Urinary bladder (tissue), 4 donors: ENCODE measurements at places on chromosomes 12 and 14. TPM values are rescaled to one million over a fixed set of nuclear protein-coding genes. Genes with fewer than 3 reads are reported as not detected.

DNA sequence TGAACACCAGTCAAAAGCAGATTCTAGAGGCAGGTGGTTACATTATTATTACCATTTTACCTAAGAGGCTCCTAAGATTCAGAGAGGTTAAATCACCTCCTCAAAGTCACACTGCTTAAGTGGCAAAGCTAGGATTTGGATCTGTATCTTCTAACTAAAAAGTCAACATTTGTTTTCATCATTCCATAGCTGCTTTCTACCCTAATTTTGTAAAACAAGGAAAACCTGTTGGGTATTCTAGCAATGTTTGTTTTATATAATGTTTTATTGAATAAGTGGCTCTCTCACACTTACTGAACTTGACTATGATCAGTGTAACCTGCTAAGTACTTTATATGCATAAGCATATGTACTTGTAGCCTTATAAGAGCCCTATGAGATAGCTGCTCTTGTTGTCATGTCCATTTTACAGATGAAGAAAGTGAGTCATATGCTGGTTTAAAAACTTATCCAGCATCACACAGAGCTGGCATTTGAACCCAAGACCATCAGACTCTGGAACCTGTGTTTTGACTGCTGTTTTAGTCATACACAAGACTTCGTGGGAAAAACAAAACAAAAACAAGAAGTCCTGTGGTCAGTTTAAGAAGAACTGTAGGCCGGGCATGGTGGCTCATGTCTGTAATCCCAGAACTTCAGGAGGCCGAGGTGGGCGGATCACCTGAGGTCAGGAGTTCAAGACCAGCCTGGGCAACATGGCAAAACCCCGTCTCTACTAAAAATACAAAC is 31.7 kb upstream of the EVL start:
- no peak for DNase-seq

LHX5 gene
- not detected for total RNA-seq

VAMP1 gene
- total RNA-seq: 11.5 TPM

CCDC196 gene
- not detected for total RNA-seq

ANKS1B gene
- 43.7 TPM for total RNA-seq

DNA sequence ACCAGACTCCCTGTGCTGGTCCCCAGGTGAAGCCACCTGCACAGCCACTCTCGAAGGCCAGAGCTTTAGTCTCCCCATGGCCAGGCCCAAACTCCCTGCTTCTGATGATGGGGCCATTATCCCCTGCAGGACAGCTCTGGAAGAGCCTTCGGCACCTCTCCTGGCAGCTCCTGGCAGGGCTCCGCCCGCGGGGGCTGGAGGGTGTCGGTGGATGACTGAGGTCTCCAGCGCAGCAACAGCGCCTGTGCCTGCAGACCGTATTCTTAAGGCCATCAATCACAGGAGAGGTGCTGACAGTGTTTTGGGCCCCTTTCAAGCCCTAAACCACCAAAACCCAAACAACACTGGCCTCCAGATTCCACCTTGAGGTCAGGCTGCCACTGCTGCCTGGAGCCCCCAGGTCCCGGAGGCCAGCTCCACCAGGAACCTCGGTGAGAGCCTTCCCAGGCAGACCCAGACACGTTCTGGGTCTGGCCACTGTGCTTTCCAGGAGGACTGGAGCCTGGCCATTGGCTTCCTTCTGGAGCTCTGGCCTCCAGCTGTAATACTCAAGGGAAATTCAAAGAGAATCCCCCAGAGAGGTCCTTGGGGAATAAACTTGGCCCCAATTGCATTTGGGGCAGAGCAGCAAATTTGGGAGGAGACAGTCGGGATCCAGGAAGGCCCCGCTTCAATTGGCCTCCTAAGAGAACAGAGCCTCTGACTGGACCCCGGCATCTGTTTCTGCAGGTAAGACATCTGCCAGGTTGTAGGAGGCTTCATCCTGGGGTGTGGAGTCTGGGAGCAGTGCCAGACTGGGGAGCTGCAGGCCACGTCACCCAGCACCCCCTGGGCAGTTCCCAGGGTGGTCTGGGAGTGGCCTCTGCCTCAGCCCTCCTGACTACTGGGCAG is 210.6 kb upstream of the RTL1 start:
- no peak for DNase-seq

GRCh38 chr12:44307506-44308168 is 471.8 kb downstream of the TMEM117 start:
- DNase-seq: no peak

DNA sequence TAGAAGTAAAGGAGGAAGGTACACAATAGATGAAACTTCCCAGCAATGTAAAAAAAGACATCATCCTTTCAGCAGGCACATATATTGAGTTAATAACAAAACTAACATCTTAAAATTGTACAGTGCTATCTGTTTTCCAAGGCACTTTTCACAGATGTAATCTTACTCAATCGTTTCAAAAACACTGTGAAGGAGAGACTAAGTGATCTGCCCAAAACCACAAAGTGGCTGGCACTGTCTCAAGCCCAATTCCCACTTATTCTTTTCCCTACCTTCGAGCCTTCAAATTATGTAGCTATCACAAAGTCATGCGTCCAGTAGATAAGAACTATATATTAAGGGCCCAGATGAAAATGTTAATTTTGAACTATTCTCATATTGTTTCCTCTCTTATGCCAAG is 193.6 kb upstream of the RASSF8 start:
- no peak for DNase-seq

A2M gene
- total RNA-seq: 428 TPM

- no peak for DNase-seq
These were observed 24.5 kb downstream of the PRKAB1 start for GRCh38 chr12:119692410-119692809.

- no peak for DNase-seq
These were observed 6.1 kb upstream of the ALDH1L2 start for GRCh38 chr12:105090361-105090760.

- DNase-seq: no peak
These were observed 4.6 kb upstream of the VTI1B start for GRCh38 chr14:67679006-67679405.

DNA sequence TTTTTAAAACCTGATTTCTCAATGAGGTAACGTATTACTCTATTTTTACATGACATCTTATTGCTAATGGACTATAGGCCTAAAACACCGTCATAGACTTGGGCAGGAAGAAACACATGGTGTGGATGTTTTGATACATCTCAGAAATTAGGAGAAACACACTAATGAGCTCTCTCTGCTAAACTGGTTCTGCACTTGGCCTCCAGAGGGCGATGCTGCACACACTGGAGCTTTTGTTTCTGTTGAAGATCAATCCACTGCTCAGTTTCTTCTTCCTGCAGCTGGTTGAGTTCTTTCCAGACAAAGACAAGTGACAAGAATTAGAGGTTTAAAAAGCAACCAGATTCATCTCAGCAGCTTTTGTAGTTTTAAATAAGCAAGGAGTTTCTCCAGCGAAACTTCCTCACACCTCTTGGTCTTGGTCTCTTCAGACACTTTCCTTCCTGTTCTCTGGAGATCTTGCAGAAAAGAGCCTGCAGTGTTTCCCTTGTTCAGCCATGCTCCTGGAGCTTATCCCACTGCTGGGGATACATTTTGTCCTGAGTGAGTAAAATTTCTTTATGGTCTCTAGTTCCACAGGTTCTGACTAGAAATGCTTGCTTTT is 178.5 kb upstream of the OR4E1 start:
- DNase-seq: no peak

NIN gene
- total RNA-seq: 46.8 TPM

- no peak for DNase-seq
These were observed 554.6 kb upstream of the FLRT2 start for GRCh38 chr14:84975241-84975902.

SRRM4 gene
- total RNA-seq: 0.42 TPM

- no peak for DNase-seq
These were observed 151.8 kb upstream of the BTG1 start for GRCh38 chr12:92297405-92297804.

GRCh38 chr12:77559400-77560074 is 271.2 kb upstream of the NAV3 start:
- no peak for DNase-seq

DNA sequence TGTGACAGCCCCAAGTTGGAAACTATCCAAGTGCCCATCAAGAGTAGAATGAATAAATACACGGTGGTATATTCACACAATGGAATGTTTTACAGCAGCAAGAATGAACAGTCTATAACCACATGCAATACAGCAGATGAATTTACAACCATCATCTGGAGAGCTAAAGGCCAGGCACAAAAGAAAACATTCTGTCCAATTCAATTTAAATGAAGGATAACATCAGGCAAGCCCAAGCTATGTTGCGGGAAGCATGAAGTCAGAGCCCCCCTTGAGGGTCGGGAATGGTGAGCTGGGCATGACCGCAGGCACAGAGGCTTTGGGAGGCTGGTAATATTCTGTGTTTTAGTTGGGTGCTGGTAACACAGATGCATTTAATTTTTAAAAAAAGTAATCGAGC is 76.0 kb downstream of the SYNE3 start:
- DNase-seq: no peak

DNA sequence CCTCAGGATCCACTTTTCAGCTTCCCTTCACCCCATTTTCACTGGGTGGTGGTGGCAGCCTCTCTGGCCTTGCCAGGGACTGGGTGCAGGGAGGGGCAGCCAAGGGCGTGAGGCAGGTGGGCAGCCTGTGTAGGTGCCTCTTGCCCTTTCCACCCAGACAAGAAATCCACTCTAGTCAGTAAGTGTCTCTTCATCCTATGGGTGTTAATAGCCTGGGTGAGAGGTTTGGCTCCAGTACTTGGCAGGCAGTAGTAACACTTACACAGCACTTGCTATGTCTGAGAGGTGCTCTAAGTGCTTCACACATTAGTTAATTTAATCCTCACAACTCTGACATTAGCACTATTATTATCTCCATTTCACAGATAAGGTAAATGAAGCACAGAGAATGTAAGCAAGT is 171.9 kb downstream of the EMP1 start:
- no peak for DNase-seq
